ENCODE measurements at places on chromosomes 7 and 10.

DNA sequence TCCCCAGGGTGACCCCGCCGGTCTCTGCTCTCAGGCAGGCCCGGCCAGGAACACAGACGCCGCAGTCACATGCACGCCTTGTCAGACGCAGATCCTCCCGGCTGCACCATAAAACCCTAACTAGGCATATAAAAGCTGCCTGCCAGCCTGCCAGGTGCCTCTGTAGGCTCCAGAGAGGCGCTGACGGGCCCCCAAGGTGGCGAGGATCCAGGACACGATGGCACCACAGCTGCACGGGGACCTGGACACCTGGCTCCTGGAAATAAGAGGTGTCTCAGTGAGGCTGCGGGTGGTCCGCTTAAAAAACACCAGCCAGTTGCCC, 21.9 kb upstream of the GDF10 start:
- H3K4me3 ChIP-seq = no peak overlapping the region
- H3K27ac ChIP-seq = no peak overlapping the region
- H3K27me3 ChIP-seq = no peaks in the 10 kb centered on the region
- DNase-seq = no peak

- no peaks in the 10 kb centered on the region for H3K36me3 ChIP-seq
- DNase-seq = no peak
- H3K4me3 ChIP-seq = no peak overlapping the region
Observed at GRCh38 chr10:83073472-83073871, 1065.8 kb upstream of the GHITM start.

GRCh38 chr7:37918526-37918925, 1.9 kb upstream of the SFRP4 start:
- no peaks in the 10 kb centered on the region for H3K36me3 ChIP-seq
- H3K27ac ChIP-seq = no peak overlapping the region
- no peak overlapping the region for H3K4me3 ChIP-seq
- H3K4me1 ChIP-seq = peaks cover 18% of the 10 kb centered on the region
- DNase-seq = no peak

- no peaks in the 10 kb centered on the region for H3K4me1 ChIP-seq
- H3K36me3 ChIP-seq = no peaks in the 10 kb centered on the region
- no peak overlapping the region for H3K27ac ChIP-seq
- DNase-seq = no peak
- no peaks in the 10 kb centered on the region for H3K27me3 ChIP-seq
- H3K4me3 ChIP-seq = no peak overlapping the region
Observed at GRCh38 chr7:3981281-3981680, 680.2 kb downstream of the SDK1 start.

- no peaks in the 10 kb centered on the region for H3K36me3 ChIP-seq
- DNase-seq = no peak
- H3K27ac ChIP-seq = no peak overlapping the region
- no peaks in the 10 kb centered on the region for H3K4me1 ChIP-seq
- H3K4me3 ChIP-seq = no peak overlapping the region
- peaks cover 5% of the 10 kb centered on the region for H3K27me3 ChIP-seq
Observed at GRCh38 chr7:40969641-40970040, 733.2 kb downstream of the INHBA start.

DNA sequence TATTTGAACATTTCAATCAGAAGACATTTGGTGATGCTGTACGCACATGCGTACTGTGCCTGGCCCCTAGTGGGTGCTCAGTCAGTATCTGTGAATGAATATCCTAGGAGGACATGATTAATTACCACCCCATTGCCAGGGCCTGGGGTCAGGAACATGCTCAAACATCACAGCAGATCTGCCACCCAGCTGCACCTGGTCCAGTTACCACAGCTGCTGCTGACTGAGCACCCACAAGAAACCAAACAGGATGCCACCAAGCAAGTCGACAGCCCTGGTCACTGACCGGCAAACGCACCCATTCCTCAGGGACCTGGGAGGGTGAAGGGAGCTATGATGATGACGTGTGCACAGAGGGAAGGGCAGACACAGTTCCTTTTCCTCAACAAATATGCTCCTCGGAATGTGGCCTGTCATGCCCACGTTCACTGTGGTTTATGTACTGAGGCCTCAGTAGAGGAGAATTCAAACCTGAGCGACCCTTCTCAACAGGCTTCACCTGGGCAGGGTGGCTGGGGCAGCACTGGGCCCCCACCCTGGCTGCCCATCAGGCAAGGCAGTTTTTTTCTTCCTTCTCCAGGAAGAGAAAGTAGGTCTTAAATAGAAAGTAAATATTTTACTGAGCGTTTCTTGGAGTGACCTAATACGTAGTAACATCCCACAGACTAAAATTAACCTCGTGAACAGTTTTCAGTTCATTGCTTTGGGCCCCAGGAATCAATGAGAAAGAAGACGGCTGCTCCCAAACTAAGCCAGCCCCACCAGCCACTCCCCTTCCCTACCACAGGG, 13.4 kb downstream of the CTBP2 start:
- no peak overlapping the region for H3K4me3 ChIP-seq
- DNase-seq = no peak
- H3K36me3 ChIP-seq = no peaks in the 10 kb centered on the region
- H3K27ac ChIP-seq = no peak overlapping the region

GRCh38 chr10:77892761-77893160, 33.8 kb downstream of the DLG5 start:
- H3K36me3 ChIP-seq = no peaks in the 10 kb centered on the region
- no peak overlapping the region for H3K4me3 ChIP-seq
- DNase-seq = no peak
- no peak overlapping the region for H3K27ac ChIP-seq
- peaks cover 2% of the 10 kb centered on the region for H3K4me1 ChIP-seq

- H3K4me3 ChIP-seq = no peak overlapping the region
- no peak for DNase-seq
- peaks cover 1% of the 10 kb centered on the region for H3K4me1 ChIP-seq
- H3K36me3 ChIP-seq = peaks cover 56% of the 10 kb centered on the region
- H3K27ac ChIP-seq = no peak overlapping the region
Observed at GRCh38 chr7:32865448-32866030, 26.0 kb downstream of the KBTBD2 start.
